ENCODE measurements at places on chromosomes 2 and 18.

- no peak for DNase-seq
Observed at GRCh38 chr2:107553539-107553938, 273.2 kb upstream of the RGPD4 start.

DNA sequence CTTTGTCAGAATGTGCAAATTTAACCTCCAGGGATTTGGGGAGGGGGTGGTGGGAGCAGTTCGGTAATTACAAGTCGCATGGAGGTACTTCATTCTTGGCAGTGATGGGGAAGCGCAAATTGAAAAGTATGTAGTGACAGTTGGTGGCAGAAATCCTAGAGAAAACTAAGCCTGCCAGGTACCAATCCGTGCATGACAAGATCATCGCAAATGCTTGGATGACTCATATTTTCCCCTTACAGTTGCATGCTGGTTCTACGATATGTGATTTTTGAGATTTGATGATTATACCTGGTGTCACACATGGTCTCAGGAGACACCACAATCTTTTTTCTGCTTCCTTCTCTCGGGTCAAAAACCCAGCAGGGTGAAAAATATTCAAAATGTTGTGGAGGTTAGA lies 479.7 kb upstream of the ID2 start:
- DNase-seq = no peak

- DNase-seq = no peak
Observed at GRCh38 chr2:64943387-64944150, 45.6 kb upstream of the SLC1A4 start.

GRCh38 chr2:37631292-37631691 lies 40.1 kb downstream of the CDC42EP3 start:
- DNase-seq = no peak

GRCh38 chr2:205800773-205801172 lies 118.5 kb downstream of the NRP2 start:
- no peak for DNase-seq

DNA sequence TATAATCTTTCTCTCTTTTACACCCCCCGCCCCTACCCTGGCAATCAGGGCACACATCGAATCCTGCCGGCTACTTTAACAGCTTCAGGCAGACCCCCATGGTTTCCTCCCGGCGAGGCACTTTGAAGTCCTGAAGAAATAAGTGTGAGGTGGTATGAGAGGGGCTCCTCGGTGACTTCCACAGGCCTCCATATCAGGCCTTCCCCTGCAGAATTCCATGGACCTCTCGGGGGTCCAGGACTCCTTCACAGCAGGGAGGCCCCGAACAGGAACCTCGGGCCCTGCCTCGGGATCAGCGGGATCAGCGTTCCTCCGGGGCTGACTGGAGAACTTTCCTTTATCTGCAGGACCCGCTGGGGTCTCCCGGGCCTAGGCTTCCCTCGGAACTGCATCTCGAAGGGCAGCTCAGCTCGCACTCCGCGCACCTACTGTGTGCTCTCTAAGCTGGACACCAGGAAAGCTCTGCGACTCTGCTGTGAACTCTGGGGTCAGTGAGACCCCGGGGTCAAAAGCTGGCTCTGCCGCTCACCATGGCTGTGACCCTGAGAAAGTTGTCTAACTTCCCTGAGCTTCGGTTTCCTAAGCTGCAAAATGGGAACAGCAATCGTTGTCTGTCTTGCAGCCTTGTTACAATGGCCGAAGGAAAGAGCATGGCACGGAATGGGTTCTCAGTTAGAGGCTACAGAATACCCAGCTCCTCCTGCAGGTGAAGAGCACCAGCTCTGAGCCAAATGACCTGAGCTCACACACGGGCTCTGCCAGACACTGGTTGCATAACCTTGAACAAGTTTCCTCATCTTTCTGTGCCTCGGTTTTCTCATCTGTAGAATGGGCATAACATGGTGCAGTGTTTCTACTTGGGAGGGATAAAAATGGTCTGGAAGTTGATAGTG lies 97.4 kb upstream of the ID2 start:
- no peak for DNase-seq

DNA sequence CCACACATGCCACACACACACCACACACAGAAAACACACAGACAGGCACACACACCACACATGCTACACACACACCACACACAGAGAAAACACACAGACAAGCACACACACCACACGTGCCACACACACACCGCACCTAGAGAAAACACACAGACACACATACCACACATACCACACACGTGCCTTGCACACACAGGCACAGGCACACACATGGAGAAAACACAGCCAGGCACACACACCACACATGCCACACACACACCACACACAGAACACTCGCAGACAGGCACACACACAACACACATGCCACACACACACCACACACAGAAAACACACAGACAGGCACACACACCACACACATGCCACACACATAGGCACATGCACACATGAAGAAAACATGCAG lies 242.1 kb upstream of the MYT1L start:
- no peak for DNase-seq
